ENCODE measurements at places on chromosomes 1 and 21. TPM values are rescaled to one million over a fixed set of nuclear protein-coding genes. Genes with fewer than 3 reads are reported as not detected.

Gene TNFSF4
- 0.85 TPM for total RNA-seq

Gene TTC39A
- total RNA-seq: 1.5 TPM

Gene TP73
- total RNA-seq: not detected

Gene HES4
- total RNA-seq: 0.49 TPM

Gene ANGPTL3
- total RNA-seq: 0.12 TPM

Gene TNFRSF25
- total RNA-seq: 2.8 TPM

Gene OSCP1
- 10.5 TPM for total RNA-seq

Gene CYP2J2
- total RNA-seq: 0.16 TPM

Gene TDRD10
- not detected for total RNA-seq

Gene RYR2
- total RNA-seq: not detected

Gene TRABD2B
- not detected for total RNA-seq

Gene HJV
- total RNA-seq: not detected

Gene HFM1
- 0.49 TPM for total RNA-seq

Gene FAM72D
- not detected for total RNA-seq

Gene TNFRSF4
- 0.24 TPM for total RNA-seq

Gene CMPK1
- total RNA-seq: 89.6 TPM

Gene TAL1
- total RNA-seq: not detected

Gene MYOG
- total RNA-seq: not detected

Gene USP33
- total RNA-seq: 107 TPM

Gene TIE1
- not detected for total RNA-seq

Gene WARS2
- 24.4 TPM for total RNA-seq

Gene MROH7
- 0.49 TPM for total RNA-seq

Gene C1orf216
- 29.9 TPM for total RNA-seq

Gene ZNF281
- 40.1 TPM for total RNA-seq

Gene SH3BGR
- 0.97 TPM for total RNA-seq

Gene LCE1D
- not detected for total RNA-seq

Gene KRTAP11-1
- total RNA-seq: not detected

Gene HSD3B1
- not detected for total RNA-seq

Gene ARHGEF16
- not detected for total RNA-seq

Gene OR2T33
- total RNA-seq: not detected

Gene FABP3
- 146 TPM for total RNA-seq

Gene C4BPB
- total RNA-seq: 0.24 TPM

Gene OLIG2
- total RNA-seq: not detected

Gene CELA3A
- not detected for total RNA-seq

Gene MTOR
- total RNA-seq: 49.5 TPM

Gene TNFSF18
- 2.4 TPM for total RNA-seq

Gene BMP8A
- total RNA-seq: 0.12 TPM

Gene NTNG1
- total RNA-seq: 13.7 TPM

Gene LCE1B
- total RNA-seq: not detected

Gene RIPK4
- total RNA-seq: 0.49 TPM

Gene SPRR2D
- not detected for total RNA-seq

Gene INSRR
- total RNA-seq: under 0.01 TPM

Gene SWT1
- total RNA-seq: 10.1 TPM

Gene SLC26A9
- total RNA-seq: 0.12 TPM

Gene CD1E
- not detected for total RNA-seq

Gene DISC1
- 11.7 TPM for total RNA-seq

Gene AUNIP
- 1.8 TPM for total RNA-seq

Gene ITGB2
- total RNA-seq: 3.4 TPM

Gene FAM3B
- not detected for total RNA-seq
